ENCODE measurements at places on chromosomes 16 and 17.

DNA sequence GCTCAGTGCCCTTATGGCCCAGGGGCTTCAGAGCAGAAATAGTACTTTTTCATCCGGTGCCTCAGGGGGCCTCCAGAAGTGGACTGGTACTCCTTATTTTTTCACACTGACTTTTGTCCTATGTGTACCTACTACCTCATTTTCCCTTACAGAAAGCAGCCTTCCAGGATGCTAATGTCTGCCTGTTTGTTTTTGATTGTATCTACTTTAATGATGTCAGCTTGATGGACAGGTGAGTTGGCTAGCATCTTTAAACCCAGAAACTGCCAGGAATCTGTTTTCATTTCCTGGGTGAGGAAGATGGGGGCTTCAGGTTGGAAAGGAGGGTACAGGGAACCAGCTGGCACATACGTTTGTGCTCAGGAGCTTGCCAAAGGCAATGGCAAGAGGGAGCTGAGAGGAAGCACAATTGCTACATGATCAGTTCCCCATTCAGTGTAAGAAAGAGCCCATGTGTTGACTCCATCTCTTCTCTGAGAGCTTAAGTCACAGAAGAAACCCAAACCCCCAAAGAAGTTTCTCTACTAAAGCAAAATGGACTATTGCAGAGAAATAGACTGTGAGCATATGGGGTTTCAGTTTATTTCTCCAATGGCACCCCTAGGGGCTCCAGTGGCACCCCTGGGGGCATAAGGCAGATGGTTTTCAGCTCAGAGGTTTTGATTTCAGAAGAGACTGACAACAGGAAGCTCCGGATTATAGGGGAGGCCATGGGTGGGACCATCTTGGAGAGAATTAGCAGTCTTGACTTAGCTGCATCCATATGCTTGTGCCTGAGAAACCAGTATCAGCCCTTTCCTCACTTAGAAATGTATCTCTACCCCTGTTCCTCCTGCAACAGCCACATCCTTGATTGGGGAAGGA is 16.3 kb downstream of the LIG3 start:
- DNase-seq = no peak

DNA sequence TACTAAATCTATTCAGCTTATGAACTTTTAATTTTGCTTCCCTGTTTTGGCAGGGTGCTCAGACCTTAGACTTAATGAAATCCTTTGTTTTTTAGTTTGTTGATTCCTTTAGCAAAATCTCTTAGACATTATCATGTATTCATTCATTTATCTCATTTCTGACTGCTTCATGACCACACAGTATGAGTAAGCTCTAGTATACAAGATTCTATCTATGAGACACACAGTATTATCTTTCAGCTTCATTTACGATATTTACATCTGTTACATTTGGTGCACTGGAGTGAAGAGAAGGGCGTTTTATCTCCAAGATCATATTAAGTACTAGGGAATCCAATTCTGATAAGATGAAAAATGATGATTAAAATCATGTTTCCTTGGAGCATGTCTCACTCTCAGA is 448.1 kb upstream of the CA10 start:
- no peak for DNase-seq

GRCh38 chr16:68512183-68512582 is 26.9 kb upstream of the ZFP90 start:
- DNase-seq = no peak

DNA sequence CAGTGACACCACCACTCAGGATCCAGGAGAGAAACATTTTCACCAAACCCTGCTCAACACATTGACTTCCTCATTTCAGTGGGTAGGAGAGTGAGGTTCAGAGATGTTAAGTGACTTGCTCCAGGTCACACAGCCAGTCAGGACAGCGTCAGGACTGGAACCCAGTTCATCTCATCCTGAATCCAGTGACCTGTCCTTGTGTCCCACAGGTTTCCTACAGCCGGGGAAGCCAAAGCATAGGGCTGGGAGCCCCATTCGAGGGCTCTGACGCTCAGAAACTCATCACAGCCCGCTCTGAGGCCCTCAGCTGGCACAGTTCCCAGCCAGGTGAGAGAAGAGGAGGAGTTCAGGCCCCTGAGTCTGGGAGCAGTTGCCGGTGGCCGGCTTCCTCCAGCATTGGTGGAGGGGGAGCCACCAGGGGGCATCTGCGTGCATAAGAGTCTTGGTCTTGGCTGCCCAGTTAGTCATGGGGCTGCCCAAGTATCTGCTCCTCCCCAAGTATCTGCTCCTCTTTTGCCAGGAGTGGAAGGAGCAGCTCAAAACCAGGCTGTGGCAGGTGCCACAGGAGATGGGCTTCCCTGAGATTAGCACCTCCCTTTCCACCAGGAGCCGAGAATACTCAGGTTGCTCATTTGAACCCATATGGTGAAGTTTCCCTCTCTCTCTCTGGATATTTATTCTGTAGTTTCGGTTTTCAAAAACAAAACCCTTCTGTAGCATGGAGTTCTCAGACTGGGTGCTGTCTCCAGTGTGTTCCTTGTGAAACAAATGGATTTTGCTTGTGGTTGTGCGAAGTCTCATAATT is 56.0 kb downstream of the TNFRSF13B start:
- peak; percentile 54 for DNase-seq

- DNase-seq = no peak
Measured at GRCh38 chr17:2613089-2613808, 19.8 kb downstream of the PAFAH1B1 start.

DNA sequence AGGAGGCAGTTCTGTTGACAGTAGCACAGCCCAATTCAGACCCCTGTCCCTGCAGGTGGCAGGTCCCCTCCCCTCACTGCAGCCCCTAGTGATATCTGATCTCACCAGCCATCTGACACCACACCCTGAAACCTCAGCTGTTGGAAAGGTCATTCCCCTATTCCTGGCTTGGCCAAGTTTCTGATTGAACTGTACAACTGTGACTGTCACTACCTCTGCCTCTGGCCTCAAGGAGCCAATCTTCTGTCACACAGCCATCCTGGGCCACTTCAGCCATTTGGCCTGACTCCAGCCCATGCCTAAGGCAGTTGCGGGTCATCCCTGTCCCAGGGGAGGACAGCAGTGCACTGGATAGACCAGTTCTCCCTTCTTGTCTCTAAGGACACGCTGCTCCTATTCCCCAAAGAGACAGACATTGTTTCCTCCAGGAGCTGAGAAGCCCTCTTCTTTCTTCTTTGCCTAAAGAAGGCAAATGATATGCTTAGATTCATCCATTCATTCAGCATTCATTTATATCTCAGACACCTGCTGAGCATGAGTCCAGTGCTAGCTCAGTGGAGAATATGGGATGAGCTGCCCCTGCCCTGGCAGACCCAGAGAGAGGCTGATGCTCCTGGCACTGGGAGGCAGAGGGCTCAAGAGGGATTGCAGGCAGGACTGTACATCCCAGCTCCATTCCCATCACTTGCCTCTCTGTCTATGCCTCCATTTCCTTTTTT is 4.6 kb upstream of the ALDOA start:
- no peak for DNase-seq

GRCh38 chr17:38704606-38705522 is at the start of gene MLLT6:
Gene MLLT6, plus strand, starts transcription at chr17:38705273. Its CDS starts 360 bp downstream, at chr17:38705633.
- DNase-seq = peak; percentile 78

DNA sequence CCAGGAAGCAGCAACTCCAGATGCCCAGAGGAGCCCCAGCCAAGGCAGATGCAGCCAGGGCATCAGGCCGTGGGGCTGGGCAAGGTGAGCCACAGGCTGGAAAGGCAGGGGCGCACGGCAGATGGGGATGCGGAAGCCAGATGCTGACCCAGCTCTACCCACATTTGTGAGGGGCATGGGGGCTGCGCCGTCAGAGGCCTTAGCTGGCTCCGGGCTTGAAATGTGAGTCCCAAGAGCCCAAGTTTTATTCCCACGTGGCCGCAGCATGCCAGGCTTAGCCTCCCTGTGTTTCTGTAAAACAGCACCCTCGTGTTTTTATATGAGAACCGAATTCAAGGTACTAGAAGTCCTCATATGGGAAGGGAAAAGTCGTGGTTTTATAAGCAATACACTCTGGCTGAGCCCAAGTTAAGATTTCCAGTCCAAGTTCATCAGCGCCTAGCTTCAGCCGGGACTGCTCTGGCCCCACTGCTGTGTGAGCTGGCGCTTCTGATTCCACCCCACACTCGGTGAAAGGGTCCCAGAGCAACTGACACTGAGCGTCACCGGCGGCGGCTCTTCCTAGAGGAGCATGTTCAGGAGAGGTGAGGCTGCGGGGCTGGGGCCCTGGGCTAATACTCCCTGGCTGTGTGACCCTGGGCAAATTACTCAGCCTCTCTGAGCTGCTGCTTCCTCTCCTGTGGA is 6.7 kb upstream of the C16orf95 start:
- DNase-seq = no peak

DNA sequence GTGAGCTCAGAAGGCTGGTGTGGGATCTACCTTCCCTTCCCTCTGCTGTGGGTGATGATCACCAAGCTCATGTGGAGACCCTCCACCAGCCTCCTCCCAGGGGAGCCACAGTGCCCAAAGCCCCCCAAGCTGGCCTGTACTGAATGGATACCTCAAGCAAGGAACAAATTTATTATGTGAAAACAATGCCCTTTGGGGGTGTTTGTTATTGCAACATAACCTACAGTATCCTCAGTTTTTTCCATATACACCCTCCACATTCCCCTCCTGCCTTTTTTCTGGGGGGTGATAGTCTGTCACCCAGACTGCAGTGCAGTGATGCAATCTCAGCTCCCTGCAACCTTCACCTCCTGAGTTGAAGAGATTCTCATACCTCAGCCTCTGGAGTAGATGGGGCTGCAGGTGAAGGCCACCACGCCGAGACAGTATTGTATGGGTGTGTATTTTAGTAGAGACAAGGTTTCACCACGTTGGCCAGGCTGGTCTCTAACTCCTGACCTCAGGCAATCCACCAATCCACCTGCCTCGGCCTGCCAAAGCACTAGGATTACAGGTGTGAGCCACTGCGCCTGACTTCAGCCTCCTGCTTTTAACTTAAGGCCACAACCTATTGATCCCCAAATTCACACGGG is 215.9 kb downstream of the CPPED1 start:
- no peak for DNase-seq
